NCI-H1105 (cell line): ENCODE measurements at places on chromosomes 12 and 14.

- no peak for DNase-seq
Measured at GRCh38 chr12:4242595-4242994, 31.0 kb upstream of the CCND2 start.

GRCh38 chr12:21725731-21726130, 48.8 kb downstream of the KCNJ8 start:
- no peak for DNase-seq

DNA sequence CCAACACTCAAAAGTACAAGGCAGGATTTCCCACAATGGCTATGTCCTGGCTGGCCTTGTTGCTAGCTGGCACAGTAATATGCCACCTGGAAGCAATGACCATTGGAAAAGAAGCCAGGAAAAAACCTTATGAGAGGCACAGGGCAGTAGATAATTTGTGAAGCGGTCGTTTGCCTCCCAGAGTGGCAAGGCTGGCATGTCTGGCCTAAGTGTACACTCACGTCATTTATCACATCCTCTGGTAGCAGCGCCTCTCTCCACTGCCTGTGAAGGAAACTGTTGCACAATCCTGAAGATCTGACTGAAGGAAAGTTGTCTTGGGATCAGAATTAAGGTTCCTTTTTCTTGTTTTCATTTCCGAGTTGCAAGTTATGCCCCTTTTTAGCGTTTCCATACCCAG, 408.5 kb downstream of the ZFP36L1 start:
- no peak for DNase-seq

DNA sequence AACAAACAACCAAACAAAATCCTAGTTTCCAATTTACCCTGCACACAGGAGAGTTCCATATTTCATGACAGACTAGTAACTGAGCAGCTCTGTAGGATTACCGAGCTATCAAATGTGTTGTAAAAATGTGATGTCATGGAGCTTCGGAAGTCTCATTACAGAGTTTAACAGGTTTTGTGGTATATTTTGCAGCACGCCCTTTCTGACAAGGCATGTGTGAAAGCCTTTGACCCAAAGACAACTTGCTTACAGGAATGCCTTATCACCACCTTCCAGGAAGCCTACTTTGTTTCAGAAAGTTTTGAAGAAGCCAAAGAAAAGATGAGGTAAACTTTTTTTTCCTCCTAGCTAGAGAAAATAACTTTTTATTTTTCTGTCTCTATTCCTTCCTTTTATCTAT, 92.4 kb downstream of the TPH2 start:
- DNase-seq, result no peak

DNA sequence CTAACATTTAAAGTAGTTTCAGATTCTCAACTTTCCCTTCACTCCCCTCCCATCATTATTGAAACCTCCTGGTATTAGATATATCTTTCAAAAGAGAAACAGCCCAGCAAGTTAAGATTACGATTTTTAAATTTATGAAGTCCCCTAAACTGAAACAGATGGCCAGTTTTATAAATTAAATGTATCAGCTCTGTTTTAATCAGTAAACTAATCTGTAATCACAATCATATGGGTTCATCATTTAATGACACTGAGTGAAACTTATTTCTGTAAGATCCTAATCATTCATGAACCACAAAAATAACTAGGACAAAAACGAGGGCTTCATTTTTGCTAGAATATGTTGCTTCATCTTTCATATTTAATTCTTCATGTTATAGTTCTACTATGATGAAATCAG, 137.8 kb downstream of the EPS8 start:
- no peak for DNase-seq

DNA sequence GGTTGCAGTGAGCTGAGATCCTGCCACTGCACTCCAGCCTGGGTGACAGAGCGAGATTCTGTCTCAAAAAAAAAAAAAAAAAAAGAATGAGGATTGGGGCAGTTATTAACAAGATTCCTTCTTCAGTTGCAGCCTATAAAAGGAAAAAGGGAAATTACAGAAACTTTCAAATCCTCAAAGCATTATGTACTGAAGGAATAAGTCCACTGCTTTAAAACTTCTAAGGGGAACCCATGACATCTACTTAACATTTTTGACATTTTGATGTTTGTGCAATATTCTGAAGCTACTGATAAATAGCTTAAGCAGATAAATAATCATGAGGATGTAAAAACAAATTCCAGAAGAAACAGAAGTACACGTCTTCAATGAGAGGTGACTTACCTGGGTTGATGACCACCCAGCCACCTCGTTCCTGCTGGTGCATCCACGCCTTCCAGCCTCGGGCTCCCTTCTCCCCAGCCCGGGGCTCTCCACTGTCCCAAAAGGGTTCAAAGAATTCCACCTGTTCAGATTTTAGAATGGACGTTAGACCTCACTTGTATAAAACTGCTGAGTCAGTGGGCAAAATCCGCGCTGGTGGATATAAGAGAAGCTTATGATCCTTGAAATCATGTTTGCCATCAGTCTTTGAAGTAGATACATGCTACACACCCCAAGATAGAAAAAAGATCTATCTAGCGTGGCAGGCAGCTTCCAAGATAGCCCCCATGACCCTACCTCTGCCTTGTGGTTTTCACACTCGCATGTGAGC, 33.7 kb downstream of the NRDE2 start:
- no peak for DNase-seq

DNA sequence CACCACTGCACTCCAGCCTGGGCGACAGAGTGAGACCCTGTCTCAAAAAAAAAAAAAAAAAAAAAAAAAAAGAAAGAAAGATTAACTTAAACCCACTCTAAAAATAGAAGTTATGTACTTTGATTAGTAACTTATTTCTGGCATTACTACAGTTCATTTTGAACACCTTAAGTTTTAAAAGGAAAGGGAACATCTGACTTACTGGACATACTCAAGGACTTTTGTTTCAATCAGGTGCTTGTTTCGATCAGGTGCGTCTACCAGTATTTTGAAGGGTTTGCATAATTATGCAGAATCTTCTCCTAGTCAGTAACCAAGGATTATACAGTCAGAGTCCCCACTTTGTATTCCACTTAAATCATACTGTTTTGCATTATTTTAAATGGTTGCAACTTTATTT, 105.6 kb downstream of the DERA start:
- DNase-seq, result no peak

DNA sequence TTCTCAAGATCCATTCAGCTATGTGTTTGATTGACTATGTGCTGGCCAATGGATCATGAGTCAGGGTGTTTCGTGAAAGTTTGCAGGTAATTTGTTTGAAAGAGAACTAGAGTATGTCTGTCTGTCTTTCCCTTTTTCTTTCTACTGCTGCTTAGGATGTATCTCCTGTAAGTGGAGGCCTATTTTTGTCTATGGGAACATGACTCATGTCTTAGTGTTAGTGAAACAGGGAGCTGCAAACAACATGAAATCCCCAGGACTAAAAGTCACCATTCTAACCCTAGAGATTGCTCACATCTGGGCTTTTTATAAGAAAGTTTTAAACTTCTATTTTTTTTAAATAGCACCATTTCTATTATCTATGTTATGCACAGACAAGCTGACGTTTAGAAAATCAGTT, 333.0 kb downstream of the CCER1 start:
- DNase-seq, result no peak

- DNase-seq, result no peak
Measured at GRCh38 chr12:120614848-120615247, 25.6 kb upstream of the CABP1 start.

GRCh38 chr12:113932381-113933196, 33.5 kb downstream of the RBM19 start:
- DNase-seq, result no peak

DNA sequence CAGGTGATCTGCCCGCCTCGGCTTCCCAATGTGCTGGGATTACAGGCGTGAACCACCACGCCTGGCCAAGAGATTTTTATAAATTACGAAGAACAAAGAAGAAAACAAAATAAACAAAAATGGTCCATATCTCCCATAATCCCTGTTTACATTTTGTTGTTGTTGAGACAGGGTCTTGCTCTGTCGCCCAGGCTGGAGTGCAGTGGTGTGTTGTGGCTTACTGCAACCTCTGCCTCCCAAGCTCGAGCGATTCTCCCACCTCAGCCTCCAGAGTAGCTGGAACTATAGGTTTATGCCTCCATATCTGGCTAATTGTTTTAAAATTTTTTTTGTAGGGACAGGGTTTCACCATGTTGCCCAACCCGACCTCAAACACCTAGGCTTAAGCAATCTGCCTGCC, 156.1 kb downstream of the ZNF664 start:
- no peak for DNase-seq
